Cerebellar nuclear complex (tissue), 1 donor: ENCODE measurements at places on chromosomes 13 and 19.

GRCh38 chr13:113526466-113527220 lies 36.1 kb upstream of the DCUN1D2 start:
- no peak for DNase-seq

DNA sequence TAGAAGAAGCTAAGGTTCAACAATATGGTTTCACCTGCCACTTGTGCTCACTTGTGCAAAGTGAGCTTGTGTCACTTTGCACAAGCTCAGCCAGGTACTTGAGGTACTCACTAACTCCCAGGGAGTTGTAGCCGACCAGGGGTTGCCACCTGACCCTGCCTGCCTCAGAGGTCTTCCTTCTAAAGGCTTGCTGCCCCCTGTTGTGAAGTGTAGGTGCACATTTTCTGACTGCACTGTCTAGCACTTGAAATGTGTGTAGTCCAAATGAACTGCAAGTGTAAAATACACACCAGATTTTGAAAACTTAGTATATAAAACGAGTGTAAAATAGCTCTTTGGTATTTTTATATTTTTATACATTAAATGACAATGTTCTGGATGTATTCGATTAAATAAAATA lies 230.8 kb downstream of the DLEU7 start:
- no peak for DNase-seq

- no peak for DNase-seq
Measured at GRCh38 chr19:49894011-49894664, 2.5 kb downstream of the IL4I1 start.

GRCh38 chr19:49475995-49476880 lies 2.2 kb downstream of the FLT3LG start:
- no peak for DNase-seq

- no peak for DNase-seq
Measured at GRCh38 chr19:31883296-31883990, 462.0 kb upstream of the ZNF507 start.
